ENCODE measurements at places on chromosomes 7 and 10. TPM values are rescaled to one million over a fixed set of nuclear protein-coding genes. Genes with fewer than 3 reads are reported as not detected.

DNA sequence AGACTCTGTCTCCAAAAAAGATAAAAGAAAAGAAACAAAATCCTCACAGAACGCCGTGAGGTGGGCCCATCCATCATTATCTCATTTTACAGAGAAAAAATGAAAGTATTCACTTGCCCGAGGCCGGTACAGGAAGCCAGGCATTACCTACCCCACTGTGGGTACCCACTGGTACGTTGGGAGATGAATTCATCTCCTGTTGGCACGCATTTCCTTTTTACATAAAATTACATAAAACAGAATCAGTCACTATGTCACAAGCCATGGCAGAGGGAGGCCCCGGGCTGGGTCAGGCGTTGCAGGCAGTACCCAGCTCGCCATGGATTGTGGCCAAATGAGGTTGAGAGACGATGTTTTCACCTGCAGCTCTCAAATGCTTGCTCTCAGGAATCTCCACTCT, 38.6 kb upstream of the TNRC18 start:
- DNase-seq = no peak

- DNase-seq = no peak
Observed at GRCh38 chr7:105321754-105322455, 66.8 kb downstream of the SRPK2 start.

- DNase-seq = no peak
Observed at GRCh38 chr10:21327289-21327993, 198.0 kb downstream of the SKIDA1 start.

DNA sequence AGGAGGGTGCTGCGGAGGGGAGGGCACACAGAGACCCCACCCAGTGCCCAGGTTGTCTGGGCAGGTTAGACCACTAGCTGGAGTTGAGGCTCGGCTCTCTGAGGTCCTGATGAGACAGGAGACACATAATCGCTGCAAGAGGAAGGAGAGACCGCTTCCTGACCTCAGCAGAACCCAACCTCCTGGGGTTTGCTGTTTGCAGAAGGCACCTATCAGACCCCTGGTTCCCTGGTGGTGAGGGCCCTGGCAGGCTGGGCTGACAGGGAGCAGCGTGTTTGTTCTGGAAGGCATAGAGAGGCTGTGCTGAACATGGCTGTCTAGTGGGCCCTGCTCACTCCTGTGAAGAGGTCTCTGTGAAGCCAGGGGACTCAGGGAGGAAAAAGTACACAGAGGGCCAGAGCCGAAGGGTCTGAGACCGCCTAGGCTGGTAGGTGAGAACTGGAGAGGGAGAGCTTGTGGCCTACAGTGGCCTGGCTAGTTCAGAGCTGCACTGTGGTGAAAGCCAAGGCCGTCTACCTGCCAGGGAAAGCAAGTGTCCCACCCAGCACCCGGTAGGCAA, 39.4 kb upstream of the NPFFR1 start:
- DNase-seq = no peak

DNA sequence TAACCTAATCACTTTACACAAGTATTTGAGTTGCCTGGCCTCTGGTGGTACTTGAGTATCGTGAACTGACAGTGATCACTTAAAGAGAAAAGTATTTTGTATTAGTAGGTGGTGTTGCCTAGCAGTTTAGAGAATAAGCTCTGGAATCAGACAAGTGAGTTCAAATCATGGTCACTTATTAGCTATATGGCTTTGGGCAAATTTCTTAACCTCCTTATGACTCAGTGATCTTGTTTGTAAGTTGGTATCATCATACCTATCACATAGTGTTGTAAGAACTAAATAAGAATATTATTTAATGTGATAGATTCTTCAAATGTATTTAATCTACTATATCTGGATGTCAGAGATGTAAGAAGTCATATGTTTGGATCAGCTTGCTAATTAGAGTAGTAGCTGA, 163.8 kb downstream of the RNF133 start:
- no peak for DNase-seq

DNA sequence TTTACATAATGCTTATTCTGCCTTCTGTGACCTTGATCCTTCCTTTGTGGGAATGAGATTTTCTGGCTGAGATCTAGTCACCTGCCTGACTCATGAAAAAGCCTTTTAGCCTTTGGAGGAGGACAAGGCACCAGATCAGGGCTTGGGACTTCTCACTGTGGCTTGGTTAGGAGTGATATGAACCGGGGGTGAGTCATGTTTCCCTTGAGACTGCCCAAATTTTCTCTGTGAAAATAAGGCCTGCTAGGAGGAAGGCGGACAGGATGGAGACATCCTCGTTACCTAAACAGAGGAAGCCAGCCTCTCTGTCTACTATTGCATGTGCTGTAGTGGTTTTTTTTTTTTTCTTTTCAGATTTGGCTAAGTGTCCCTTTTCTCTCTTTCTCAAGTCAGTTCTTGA, 57.8 kb downstream of the EVX1 start:
- no peak for DNase-seq

- no peak for DNase-seq
Observed at GRCh38 chr10:8137726-8138125, 83.2 kb downstream of the GATA3 start.

GRCh38 chr7:102129636-102130370, 156.9 kb upstream of the SH2B2 start:
- no peak for DNase-seq

GRCh38 chr10:132860532-132860931, 74.6 kb upstream of the NKX6-2 start:
- peak; percentile 3 for DNase-seq

Gene PSMG3
- total RNA-seq = 31.0 TPM

Gene NOM1
- total RNA-seq = 29.1 TPM

Gene FOXI2
- total RNA-seq = not detected
